ENCODE measurements at places on chromosomes 1 and 21. TPM values are rescaled to one million over a fixed set of nuclear protein-coding genes. Genes with fewer than 3 reads are reported as not detected.

PDC gene
- total RNA-seq = not detected

SPOCD1 gene
- total RNA-seq = 71.4 TPM

SLC45A3 gene
- total RNA-seq = 2.0 TPM

CFHR4 gene
- total RNA-seq = not detected

FGR gene
- total RNA-seq = not detected

OR2L13 gene
- total RNA-seq = not detected

HCN3 gene
- 0.89 TPM for total RNA-seq

OR2L2 gene
- under 0.01 TPM for total RNA-seq

MTMR11 gene
- 4.9 TPM for total RNA-seq
